Adipocyte (in vitro differentiated cells): ENCODE measurements at places on chromosomes 6 and 20.

GRCh38 chr6:143034689-143035334 is 25.9 kb upstream of the AIG1 start:
- no peak for DNase-seq

GRCh38 chr6:7916959-7917358 is 6.4 kb upstream of the TXNDC5 start:
- no peak for DNase-seq

- DNase-seq, result no peak
Measured at GRCh38 chr6:38508286-38508685, 131.4 kb downstream of the BTBD9 start.

DNA sequence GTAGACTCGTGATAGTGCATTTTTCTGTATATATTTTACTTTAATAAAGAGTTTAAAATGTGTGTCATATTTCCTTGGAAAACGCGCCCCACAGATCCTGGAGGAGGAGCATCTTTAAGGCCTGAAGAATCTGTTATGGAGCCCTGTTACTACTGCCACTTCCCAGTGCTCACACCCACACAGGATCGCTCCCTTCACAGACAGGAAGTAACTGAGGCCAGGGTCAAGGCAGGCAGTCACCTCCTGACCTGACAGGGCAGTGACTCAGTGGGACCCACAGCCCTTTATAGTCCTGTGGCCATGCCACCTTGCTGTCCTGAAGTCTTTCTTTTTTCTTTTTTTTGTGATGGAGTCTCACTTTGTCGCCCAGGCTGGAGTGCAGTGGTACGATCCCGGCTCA is 9.0 kb downstream of the RRBP1 start:
- DNase-seq, result no peak

DNA sequence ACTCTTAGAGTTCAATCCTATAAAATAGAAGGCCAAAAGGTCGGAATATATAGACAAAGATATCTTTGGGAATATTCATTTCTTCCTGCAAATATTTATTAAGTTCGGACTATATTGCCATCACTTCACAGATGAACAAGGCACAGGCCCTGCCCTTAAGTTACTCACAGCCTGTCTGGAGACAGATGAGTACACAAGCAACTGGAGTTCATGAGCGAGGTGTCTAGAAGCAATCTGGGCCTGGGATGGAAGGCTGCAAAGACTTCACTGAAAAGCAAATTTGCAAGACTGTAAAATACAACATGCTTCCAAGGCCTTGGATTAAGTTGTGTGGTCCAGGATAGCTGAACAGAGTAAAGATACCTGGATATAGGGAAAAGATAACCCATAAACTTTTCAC is 56.7 kb upstream of the CEP85L start:
- peak; percentile 24 for DNase-seq

- DNase-seq, result no peak
Measured at GRCh38 chr6:81756690-81757089, 4.2 kb upstream of the TENT5A start.

GRCh38 chr20:33835615-33836172 is 24.5 kb downstream of the CHMP4B start:
- no peak for DNase-seq

- no peak for DNase-seq
Measured at GRCh38 chr6:36364669-36365479, 22.6 kb downstream of the ETV7 start.

GRCh38 chr6:169162752-169163407 is 90.8 kb downstream of the THBS2 start:
- peak; percentile 97 for DNase-seq

DNA sequence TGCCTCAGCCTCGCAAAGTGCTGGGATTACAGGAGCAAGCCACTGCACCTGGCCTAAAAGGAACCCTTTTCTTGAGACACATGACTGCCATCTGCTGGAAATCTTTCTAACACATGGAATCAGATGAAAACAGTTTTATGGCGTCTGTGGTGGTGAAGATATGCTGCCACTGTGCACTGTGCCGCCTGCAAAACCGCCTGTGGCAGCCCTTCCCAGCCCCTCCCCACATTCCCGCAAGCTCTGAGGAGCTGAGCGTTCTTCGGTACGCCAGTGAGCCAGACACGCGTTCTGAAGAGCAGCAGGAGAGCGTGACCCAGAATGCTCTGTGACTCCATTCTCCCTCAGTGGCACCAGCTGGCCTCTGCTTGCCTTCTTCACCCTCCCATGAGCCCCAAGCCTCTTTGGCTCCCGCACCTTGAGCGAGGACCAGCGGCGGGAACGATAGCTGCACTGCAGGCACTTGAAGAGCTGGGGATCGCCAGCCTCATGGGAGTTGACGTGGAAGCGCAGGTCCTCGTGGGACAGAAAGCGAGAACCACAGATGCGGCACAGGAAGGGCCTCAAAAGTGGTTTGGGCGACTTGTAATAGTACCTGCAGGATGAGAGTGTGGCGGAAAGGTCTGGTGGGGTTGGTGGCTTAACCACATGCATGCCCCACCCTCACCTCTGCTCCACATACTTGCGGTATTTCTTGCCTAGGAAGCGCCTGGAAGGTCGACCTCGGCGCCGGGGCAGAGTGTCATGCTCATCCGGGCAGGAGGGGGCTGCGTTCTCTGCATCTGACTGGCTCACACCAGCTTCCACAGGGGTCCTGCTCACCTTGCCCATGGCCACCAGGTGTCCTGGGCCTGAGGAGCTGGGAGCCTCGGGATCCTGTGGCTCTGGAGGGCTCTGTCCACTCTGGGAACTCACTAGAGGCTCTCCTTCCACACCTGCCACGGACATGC is 8.7 kb downstream of the ZNF335 start:
- peak; percentile 35 for DNase-seq

GRCh38 chr20:17504066-17504897 is 26.9 kb downstream of the BFSP1 start:
- DNase-seq, result no peak

GRCh38 chr6:5367510-5367909 is 106.2 kb downstream of the FARS2 start:
- no peak for DNase-seq

- DNase-seq, result no peak
Measured at GRCh38 chr6:166950443-166950821, 5.9 kb downstream of the RNASET2 start.

GRCh38 chr20:25148181-25148981 is 47.1 kb upstream of the ENTPD6 start:
- peak; percentile 46 for DNase-seq

- no peak for DNase-seq
Measured at GRCh38 chr6:20444786-20445271, 43.1 kb downstream of the E2F3 start.

DNA sequence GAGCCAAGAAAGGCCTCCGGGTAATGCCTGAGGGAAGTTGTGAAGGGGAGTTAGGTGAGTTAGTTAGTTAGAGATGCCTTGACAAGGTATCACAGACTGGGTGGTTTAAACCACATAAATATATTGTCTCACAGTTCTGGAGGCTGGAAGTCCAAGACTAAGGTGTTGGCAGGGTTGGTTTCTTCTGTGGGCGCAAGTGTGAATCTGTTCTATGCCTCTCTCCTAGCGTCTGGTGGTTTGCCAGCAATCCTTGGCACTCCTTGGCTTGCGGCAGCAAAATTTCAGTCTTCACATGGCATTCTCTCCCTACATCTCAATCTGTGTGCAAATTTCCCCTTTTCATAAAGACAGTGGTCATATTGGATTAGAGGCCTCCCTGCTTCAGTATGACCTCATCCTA is 29.7 kb upstream of the RANBP9 start:
- no peak for DNase-seq

GRCh38 chr6:1388630-1389368 is 577 bp upstream of the FOXF2 start:
- DNase-seq, result no peak

- no peak for DNase-seq
Measured at GRCh38 chr20:56736285-56736857, 107.3 kb downstream of the TFAP2C start.

DNA sequence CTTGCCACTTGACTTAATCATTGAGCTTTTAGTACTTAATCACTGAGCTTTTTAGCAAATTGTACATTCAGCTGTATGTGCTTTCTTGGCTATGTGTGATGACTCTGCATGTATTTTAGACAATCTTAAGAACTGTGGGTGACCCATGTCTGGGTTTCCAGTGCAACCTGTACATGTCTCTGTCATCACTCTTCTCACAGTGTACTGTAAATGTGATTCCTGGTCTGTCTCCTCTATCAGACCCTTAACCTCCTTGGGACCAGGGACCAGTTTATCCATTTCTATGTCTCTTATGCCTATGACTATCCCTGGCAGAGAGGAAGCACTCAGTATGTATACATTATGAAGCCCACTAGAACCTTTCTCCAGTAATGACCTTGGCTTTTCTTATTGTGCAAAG is 36.6 kb upstream of the HDDC2 start:
- no peak for DNase-seq

DNA sequence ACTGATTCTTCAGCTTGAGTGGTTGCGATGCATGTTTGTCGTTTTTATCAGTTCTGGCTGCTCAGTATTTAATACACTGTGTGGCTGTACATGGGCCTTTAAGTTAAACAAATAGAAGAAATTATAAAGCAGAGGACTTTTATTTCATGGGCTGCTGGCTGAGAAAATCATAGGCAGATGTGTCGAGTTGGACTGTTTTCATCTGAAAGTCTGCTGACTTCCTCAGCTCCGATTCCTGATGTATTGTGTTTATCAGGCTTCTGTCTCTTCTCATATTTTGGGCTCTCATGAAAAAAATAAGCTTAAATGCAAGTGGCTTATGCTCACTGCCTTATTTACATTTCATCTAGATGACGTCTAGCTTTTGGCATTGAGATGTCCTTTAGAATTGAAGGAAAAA is 129.5 kb upstream of the GGTLC1 start:
- peak; percentile 78 for DNase-seq

GRCh38 chr6:56724455-56724854 is 81.8 kb upstream of the DST start:
- DNase-seq, result peak; percentile 34

GRCh38 chr6:147528511-147529145 is 20.1 kb downstream of the SAMD5 start:
- peak; percentile 42 for DNase-seq

- peak; percentile 42 for DNase-seq
Measured at GRCh38 chr6:142871910-142872331, 73.1 kb downstream of the HIVEP2 start.

- peak; percentile 93 for DNase-seq
Measured at GRCh38 chr6:32970413-32971241, 2.2 kb downstream of the BRD2 start.

DNA sequence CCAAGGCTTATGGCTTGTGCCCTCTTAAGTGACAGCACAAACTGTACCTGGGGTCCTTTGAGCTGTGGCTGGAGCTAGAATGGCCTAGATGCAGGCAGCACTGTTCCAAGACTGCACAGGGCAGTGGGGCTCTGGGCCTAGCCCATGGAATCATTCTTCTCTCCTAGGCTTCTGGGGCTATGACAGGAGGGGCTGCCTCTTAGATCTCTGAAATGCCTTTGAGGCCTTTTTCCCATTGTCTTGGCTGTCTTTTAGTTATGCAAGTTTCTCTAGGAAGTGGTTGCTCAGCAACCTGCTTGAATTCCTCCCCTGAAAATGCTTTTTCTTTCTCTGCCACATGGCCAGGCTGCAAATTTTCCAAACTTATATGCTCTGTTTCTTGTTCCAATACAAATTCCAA is 183.4 kb downstream of the WDR27 start:
- DNase-seq, result no peak

- DNase-seq, result no peak
Measured at GRCh38 chr6:156618600-156619205, 158.5 kb upstream of the ARID1B start.

- no peak for DNase-seq
Measured at GRCh38 chr6:110517034-110517433, 40.6 kb upstream of the SLC22A16 start.

GRCh38 chr6:167577891-167578361 is 248.8 kb upstream of the AFDN start:
- DNase-seq, result no peak

DNA sequence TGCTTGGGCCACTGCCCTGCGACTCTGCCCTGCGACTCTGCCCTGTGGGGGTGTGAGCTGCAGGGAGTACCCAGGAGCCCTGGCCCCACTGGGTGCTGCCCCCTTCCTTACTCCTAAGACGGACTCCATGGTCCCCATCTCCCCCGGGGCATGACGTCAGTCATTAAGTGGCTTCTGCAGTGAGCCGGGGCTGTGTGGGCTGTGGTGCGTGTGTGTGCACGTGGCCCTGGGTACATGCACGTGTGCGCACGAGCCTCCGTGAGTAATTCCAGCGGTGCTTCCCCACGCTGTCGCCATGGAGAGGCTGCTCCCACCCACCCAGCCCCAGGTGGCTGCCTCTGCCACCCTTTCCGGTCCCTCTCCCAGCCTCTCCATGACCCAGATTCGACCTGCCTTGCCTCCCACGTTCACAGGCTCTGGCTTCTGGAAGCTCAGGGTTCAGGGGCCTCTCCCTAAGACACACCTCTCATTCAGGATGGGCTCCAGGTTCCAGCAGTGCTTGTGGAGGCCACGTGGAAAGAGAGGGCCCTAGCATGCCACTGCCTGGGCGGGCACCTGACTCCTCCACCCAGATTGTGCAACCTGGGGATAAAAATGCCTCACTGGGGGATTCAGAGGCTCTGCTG is 88.3 kb downstream of the DLGAP4 start:
- DNase-seq, result no peak

DNA sequence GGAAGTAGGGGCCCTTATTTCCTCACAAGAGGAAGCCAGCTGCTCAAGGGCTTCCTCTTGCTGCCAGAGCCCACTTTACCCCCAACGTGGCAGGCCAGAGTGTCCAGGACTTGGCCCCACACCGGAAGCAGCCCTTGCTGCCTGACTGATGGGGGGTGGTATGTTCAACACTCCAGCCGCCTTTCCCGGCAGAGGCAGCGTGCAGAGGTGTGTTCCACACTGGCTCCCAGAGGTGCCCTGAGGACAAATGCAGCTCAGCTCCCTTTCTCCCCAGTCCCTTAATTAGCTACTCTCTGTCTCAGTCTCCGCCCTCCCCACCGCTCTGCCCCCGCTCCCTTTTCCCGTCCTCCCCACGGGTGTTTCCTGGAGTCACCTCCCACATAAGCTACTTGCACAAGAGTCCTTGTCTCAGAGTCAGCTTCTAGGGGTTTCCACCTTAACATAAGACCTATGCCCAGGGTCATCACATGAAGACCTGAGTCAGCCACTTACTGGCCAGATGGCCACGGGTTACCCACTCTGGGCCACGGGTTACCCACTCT is 61.7 kb upstream of the SHLD1 start:
- DNase-seq, result no peak

DNA sequence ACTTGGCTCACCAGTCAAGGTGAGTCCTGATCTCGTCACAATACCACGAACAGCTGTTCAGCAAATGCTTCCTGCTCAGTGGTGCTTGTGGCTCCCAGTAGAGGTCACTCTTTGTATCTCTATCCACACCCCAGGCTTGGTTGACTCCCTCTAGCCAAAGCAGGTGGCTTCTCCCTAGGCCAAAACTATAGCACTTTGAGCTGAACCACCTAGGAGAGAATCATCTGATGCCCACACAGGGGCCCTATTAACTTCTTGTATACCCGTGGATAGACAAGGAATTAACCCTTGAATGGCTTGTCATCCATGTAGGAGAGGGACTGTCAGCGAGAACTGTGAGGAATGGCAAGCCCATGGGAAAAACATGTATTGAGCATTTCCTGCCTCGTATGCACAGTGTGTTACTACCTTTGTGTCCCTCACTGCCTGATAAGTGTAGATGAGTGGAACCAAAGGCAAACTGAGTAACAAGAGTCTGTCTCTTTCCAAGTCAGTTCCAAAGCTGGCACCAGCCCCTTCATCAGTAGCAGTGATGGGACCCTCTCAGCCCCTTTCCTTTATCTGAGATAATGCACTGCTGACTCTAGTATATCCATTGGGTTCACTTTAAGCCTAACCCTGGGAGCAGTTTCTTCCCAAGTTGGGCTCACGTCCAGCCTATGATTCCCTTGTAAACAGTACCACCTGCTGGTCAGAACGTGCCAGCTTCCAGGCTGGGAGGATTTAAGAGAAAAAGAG is 42.5 kb downstream of the EIF2S2 start:
- peak; percentile 90 for DNase-seq

GRCh38 chr6:53239526-53239925 is 90.9 kb upstream of the GCM1 start:
- DNase-seq, result no peak
